ENCODE measurements at places on chromosomes 3 and 15. TPM values are rescaled to one million over a fixed set of nuclear protein-coding genes. Genes with fewer than 3 reads are reported as not detected.

GRCh38 chr3:11306817-11307589 is 34.8 kb downstream of the ATG7 start:
- DNase-seq, result no peak

Gene EFCAB12
- total RNA-seq, result 0.80 TPM

Gene TUSC7
- not detected for total RNA-seq

Gene ARRDC4
- total RNA-seq, result 16.2 TPM

DNA sequence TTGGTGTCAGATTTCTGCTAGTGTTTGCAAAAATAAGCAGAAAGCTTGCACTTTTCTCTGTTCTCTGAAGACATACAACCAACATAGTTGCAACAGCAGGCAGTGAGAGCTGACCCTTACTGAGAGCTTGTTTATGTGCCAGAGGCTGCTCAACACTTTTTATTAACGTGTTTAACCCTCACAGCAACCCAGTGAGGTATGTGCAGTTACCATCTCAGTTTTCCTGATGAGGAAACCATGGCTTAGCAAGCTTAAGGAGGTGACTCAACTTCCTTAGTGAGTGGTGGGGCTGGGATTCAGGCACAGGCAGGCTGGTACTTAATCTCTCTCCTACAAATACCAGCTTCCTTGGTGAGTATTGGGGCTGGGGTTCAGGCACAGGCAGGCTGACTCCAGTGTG is 158.1 kb upstream of the CTDSPL start:
- no peak for DNase-seq

Gene EBLN2
- total RNA-seq, result 10.7 TPM

Measured in mesothelial cell of epicardium (in vitro differentiated cells).